Neural progenitor cell (in vitro differentiated cells): ENCODE measurements at places on chromosomes 1 and 21. TPM values are rescaled to one million over a fixed set of nuclear protein-coding genes. Genes with fewer than 3 reads are reported as not detected.

DNA sequence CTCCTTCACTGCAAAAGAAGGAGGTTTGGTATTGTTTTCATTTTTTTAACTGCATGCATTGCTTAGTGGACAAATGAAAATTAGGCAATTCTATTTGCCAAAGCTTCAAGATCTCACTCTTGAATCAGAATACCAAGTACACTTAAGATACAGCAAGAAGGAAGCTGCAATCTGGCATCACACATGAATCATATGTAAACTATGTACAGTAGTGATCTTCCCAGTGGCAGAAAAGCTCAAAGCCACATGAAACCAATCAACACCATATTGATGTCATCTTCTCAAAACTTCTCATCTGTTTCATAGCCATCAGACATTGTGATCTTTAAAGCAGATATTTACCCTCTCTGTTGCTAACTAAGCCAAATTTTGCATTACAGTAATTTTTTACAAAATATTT is 550.1 kb downstream of the LTN1 start:
- no peak for DNase-seq

DNA sequence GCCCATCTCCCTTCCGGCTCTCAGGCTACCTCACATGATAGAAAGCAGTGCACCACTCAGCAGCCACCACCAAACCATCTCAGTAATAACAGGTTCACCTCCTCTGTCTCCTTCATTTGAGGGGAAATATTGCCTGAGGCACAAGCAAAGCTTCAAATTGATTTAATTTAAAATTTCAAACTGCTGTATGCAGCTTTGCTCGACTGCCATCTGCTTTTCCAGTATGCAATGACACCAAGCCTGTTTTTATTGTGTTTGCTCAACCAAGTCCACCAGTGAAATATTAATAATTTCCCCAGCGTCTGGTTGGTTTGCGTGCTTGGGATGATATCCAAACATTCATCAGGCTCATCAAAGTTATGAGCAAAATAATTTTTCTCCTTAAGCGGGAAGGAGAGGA is 552.4 kb upstream of the DAB1 start:
- no peak for DNase-seq

GRCh38 chr1:87791931-87792740 is 463.5 kb downstream of the LMO4 start:
- DNase-seq = no peak

The C1orf105 gene
- 0.34 TPM in 1 of 2 replicates, not detected in the other for total RNA-seq

The KIF21B gene
- 6.4 and 15.6 TPM in 2 replicates for total RNA-seq

DNA sequence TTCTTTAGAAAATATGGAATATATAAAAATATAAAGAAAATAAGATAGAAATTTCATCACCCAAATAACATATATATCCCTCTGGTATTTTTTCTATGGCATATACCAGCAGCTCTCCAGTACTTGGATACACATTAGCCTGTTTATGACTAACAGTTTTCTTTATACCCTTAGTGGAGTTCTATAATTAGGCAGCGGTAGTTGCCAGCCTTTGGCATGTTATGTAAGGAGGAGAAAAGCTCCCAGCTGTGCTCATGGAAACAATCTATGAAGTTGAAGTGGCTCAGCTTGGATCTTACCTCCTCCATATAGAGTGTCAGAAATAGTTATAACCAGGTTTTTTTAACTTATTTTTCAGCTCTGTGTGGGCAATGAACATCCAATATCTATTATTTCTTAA is 1636.8 kb downstream of the AMY1C start:
- DNase-seq = no peak

DNA sequence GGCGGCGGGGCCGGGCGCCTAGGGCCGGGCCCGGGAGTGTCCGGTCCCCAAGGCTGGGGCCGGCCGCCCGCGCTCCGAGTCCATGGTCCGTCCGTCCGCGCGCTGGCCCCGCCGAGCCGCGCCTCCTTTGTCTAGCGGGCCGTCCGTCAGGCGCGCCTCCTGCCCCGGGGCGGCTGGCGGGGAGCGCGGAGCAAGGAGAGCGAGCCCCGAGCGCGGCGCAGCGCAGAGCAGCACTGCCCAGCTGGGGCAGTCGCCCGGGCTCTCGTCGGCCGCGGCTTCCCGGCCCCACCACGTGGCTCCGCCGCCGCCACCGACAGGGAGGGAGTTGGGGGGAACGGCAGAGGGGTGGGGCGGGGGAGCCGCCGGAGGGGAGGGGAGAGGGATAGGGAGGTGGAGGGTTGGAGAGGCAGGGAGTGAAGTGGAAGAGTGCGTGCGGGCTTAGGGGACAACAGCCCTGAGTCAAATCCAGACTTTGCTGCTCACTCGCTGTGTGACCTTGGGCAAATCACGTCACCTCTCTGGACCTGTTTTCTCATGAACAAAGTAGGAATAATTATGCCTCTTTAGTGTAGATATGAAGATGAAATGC is at the start of gene NKAIN1:
Gene NKAIN1 (minus strand): TSS at position 235 of the 589 bp plus-strand sequence. CDS start 340 bp downstream, outside the sequence.
- DNase-seq = peak; percentile 91

GRCh38 chr1:198598796-198599321 is 40.0 kb upstream of the PTPRC start:
- no peak for DNase-seq

GRCh38 chr1:185406691-185407009 is 89.6 kb upstream of the IVNS1ABP start:
- DNase-seq = no peak
